ENCODE measurements at places on chromosomes 6 and 20.

- no peak for DNase-seq
Observed at GRCh38 chr20:4167261-4168021, 152.1 kb upstream of the RNF24 start.

- peak; percentile 16 for DNase-seq
Observed at GRCh38 chr6:152863618-152864326, 113.2 kb downstream of the VIP start.

GRCh38 chr6:113122060-113122459 is 735.1 kb upstream of the MARCKS start:
- peak; percentile 69 for DNase-seq

GRCh38 chr20:63703471-63703975 is 4.3 kb downstream of the ARFRP1 start:
- DNase-seq, result no peak

DNA sequence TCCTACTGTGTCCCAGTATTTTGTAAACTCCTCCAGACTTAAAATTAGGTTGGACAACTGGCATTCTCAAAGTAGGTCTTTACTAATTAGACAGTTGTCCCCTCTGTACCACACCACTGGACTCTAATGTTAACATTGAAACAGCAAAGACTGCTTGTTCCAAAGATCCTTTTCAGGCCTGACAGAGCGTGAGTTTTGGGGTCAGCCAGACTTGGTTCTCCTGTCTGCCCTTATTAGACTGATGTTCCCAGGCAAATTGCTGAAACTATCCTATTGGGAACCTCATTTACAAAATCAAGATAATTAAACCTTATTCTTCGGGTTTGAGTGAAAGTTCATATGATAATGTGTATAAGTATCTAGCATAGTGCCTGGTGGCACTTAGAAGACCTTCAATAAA is 3.7 kb upstream of the BICRAL start:
- DNase-seq, result no peak

- no peak for DNase-seq
Observed at GRCh38 chr20:34037121-34037520, 43.4 kb downstream of the RALY start.

GRCh38 chr20:62716198-62716940 is 7.7 kb downstream of the NTSR1 start:
- no peak for DNase-seq

- DNase-seq, result no peak
Observed at GRCh38 chr6:148674306-148674705, 72.5 kb upstream of the UST start.

DNA sequence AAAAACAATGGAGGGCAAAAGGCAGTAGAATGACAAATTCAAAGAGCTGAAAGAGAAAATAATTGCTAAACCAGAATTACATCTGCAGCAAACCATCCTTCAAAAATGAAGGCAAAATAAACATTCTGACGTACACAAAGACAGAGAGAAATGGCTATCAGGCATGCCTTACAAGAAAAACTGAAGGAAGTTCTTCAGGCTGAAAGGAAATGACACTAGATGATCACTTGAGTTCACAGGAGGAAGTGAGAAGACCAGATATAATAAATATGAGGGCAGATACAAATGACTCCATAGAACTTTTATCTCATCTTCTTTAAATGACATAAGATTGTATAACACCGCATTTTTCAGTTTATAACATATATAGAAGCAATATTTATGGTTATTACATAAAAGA is 30.0 kb downstream of the DZANK1 start:
- DNase-seq, result no peak

DNA sequence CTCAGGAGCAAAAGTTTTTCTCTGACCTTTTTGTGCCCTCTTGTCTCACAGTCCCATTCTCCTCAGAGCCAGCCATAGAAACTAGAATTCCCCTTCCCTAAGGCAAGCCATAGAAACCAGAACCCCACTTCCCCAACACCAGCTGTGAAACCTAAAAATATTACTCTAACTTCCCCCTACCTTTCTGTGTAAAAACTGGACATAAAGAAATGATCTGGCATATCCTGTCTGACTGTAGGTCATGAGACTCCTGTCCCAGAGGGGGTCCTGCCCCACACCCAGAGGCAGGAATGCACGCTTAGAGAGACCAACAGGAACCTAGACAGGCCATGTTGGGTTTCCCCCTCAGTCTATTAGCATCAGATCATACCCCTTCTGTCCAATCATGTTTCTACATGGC is 140.6 kb upstream of the SLC22A16 start:
- DNase-seq, result no peak

- no peak for DNase-seq
Observed at GRCh38 chr6:143828572-143828971, 14.6 kb upstream of the LTV1 start.

- DNase-seq, result no peak
Observed at GRCh38 chr6:167058261-167058660, 59.1 kb downstream of the CEP43 start.

DNA sequence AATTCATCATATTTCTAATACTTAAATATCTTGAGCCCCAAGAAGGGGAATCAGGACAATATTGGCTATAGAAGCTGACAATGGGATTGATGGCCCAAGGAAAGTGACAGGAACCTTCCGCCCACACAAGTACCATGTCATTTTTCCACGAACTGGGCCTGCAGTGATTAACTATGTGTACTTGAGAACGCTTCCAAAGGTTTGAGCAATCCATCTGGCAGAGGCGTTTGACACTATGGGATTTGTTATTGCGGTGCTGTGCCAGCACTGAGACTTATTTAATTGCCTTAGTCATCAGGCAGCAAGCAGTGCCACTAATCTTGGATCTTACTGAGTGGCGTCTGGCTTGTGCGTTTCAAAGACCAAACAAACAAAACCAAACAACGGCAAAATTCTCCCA is 135.6 kb upstream of the UST start:
- no peak for DNase-seq

DNA sequence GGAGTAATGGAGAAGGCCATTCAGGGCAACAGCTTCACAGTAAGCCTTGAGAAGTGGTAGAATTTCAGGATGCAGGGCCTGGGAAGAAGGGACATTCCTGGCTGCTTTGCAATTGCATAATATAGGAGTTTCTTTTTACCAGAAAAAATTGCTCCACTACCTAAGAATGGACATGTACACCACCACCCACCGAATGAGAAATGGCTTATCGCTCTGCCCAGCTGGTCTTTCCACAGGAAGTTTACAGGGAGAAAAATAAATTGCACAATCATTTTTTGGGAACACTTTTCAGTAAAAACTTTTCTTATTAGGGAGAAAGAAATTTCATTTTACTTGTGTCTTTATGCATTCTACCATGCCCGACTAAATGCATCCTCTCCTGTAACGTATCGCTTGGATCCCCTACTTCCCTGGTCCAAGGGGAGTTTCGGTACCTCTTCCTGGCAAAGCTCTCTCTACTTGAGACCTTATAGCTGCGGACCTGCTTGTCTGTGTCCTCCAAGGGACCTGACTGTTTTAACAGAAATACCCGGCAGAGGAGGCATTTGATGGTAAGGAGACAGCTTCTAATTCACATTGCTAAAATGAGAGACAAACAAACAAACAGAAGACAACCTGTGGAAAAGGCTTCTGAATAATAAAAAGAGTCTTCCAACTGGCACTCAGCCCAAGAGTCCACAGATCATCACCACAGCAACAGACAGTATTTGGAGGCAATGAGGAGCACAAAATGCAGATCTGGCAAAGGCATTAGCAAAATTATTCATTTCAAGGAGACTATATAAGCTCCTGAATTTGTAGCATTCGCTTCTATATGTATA is 54.2 kb downstream of the MAP3K5 start:
- DNase-seq, result no peak

DNA sequence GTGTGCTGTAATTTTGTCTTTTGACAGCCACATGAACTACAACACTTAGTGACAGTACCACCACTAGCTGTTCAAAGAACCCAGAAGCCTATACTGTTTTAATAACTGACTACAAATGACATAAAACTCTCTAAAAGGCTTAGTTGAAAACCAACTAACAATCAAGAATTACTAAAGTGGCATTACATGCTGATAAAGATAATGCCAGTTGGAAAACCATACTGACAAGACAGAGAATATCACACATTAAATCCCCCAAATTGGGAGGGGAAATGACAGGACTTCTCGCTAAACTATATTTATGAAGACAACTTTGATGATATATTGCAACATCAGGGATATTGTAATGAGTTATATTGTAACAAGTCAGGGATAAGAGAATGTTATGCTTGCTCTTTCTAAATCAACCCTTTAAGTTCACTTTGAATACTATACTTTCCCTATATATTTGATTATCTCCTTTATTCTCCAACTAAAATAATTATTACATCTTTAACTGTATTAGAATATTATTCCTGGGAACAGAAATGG is 6.2 kb downstream of the NCOA5 start:
- no peak for DNase-seq

GRCh38 chr6:33279257-33279695 is 2.4 kb downstream of the B3GALT4 start:
- no peak for DNase-seq

GRCh38 chr6:54646069-54646950 is 200.3 kb upstream of the FAM83B start:
- DNase-seq, result no peak
